ENCODE measurements at places on chromosomes 5 and 9. TPM values are rescaled to one million over a fixed set of nuclear protein-coding genes. Genes with fewer than 3 reads are reported as not detected.

DNA sequence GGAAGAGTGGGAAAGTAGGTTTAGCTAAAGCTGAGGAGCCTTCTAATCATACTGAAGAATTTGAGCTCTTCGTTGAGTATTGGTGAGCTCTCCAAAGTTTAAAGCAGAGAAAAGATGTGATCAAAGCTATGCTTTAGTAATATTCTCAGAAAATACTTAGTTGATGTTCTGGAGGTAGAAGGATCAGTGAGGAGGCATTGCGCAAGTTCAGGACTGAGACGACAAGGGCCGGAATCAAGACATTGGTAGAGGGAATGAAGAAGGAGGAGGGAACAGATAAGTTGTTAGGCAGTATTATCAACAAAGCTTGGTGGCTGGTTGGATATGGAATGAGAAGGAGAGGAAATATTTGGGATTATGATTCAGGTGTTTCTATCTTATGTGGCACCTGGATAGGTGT lies 7.1 kb downstream of the CAVIN4 start:
- DNase-seq: no peak

- no peak for DNase-seq
Observed at GRCh38 chr5:94347130-94347529, 271.3 kb downstream of the KIAA0825 start.

- no peak for DNase-seq
Observed at GRCh38 chr5:173884402-173885053, 3.6 kb upstream of the CPEB4 start.

Gene ZNF608
- polyA plus RNA-seq: 67.4 TPM

Gene CDH18
- 1.1 TPM for polyA plus RNA-seq

- DNase-seq: no peak
Observed at GRCh38 chr5:3584724-3585531, 10.7 kb upstream of the IRX1 start.

GRCh38 chr9:91954841-91955471 lies 4.9 kb upstream of the ROR2 start:
- peak; percentile 49 for DNase-seq

Gene ORM1
- not detected for polyA plus RNA-seq

DNA sequence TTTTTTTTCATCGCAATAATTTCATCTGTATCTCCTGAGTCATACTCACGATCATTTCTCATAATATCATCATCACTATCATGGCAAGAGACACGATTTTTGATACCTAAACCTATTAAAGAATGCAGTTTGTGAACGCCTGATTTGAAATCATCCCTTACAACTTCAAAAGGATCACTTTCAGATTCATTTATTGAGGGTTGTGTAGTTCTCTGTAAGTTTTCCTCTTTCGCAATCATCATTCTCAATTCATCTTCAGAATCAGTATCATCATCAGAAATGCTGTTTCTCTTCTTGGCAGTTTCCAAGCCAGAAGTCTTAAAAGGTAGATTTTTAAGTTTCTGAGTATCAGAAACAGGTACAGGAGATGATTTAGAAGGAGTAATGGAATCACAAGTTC lies 9.7 kb downstream of the NOL8 start:
- DNase-seq: no peak

- DNase-seq: no peak
Observed at GRCh38 chr5:113240951-113241726, 193.7 kb downstream of the TSSK1B start.

DNA sequence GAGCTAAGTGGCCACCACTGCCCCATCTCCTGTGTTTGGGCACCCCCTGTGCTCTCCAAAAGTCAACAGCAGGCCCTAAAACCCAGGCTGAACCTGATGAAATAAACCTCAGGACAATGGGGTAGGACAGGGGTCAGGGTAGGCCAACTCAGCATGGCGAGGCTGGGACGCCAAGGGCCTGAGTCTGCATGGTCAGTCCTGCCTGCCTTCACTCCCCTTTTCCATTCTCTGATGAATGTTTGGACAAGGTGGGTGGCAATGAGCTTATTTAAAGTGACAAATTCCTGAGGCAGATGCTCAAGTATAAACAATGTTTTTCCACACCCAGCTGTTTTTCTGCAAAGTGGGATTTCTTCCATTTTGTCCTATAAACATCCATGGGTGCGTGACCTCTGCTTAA lies 47.2 kb upstream of the CXCL14 start:
- DNase-seq: no peak

- DNase-seq: no peak
Observed at GRCh38 chr9:124037790-124038189, 26.2 kb downstream of the LHX2 start.

GRCh38 chr5:11683666-11684065 lies 220.6 kb downstream of the CTNND2 start:
- no peak for DNase-seq

DNA sequence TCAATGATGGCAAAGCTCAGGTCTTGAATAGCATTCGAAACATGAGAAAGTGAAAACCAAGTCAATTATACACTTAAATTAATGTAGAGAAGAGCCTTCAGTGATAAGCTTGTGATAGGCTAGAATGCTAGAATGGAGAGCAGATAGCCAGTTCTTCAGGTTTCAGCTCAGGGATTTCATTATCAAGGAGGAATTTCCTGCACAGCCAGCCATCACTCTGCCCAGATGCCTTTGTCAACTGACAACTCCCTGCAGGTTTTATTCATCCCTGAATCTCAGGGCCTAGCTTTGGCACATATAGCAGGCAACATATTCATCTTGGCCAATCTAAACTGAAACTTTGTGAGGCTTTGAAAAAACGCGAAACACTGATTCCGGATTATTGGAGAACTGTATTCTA lies 199.3 kb upstream of the CDH6 start:
- no peak for DNase-seq

- no peak for DNase-seq
Observed at GRCh38 chr5:84614906-84615305, 230.2 kb upstream of the EDIL3 start.

- DNase-seq: no peak
Observed at GRCh38 chr5:112062181-112062580, 305.2 kb upstream of the NREP start.

Gene C9
- 0.07 TPM for polyA plus RNA-seq

DNA sequence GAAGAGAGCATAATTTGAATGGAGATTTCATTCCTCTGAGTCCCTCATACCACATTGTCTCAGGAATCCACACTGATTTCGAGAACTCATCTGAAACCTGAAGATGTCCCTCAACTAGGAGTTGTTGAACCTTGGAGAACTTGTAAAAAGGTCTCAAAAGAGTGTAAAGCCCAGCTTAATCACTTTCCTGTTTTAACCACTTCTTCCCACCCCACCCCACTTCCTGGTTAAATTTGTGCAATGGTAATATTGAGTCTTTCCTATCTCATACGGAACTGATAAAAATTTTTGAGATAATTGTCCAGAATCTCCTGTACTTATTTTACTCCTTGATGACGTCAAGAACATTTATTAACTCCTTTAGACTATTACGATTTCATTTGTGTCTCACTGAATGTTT lies 240.7 kb downstream of the ARRDC3 start:
- no peak for DNase-seq

DNA sequence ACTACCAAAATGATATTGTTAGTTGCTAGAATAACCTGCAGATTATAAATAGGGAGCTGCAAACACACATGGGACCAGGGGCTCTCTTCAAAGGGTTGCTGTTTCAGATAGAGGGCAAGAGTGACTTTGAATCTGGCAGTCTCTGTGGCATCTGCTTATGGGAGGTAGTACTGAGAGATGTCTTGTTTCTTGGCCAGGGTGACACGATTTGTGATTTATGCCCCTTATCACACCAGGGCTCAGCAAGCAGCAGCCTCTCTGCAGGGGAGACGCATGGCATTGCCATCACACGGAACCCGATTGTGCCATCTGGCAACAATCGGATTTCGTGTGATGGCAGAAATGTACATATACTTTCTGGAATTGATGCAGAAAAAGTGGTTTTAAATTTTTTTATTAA lies 615.6 kb downstream of the ZNF608 start:
- no peak for DNase-seq

GRCh38 chr9:110575169-110575568 lies 4.4 kb downstream of the SVEP1 start:
- no peak for DNase-seq

DNA sequence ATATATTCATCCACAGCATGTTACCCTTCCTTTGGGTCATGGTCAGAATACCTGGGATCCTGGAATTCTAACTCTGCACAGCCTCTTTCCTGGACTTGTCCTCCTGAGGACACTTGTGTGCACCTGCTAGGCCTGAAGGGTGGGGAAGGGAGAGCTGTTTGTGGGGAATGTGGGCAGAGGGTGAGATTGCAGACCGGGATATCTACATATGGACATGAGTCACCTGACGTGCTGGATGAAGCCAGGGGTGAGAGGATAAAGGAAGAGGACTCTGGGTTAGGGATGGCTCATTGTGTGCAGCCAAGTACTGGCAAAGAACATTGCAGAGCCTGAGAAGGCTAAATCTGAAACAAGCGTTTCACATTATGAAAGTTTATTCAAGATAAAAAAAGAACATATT lies 241.4 kb upstream of the RPS23 start:
- no peak for DNase-seq

Gene HMMR
- polyA plus RNA-seq: 28.8 TPM

GRCh38 chr5:10839118-10839517 lies 78.1 kb upstream of the DAP start:
- DNase-seq: no peak

Gene LHX3
- polyA plus RNA-seq: not detected

Gene SNCAIP
- polyA plus RNA-seq: 23.0 TPM

DNA sequence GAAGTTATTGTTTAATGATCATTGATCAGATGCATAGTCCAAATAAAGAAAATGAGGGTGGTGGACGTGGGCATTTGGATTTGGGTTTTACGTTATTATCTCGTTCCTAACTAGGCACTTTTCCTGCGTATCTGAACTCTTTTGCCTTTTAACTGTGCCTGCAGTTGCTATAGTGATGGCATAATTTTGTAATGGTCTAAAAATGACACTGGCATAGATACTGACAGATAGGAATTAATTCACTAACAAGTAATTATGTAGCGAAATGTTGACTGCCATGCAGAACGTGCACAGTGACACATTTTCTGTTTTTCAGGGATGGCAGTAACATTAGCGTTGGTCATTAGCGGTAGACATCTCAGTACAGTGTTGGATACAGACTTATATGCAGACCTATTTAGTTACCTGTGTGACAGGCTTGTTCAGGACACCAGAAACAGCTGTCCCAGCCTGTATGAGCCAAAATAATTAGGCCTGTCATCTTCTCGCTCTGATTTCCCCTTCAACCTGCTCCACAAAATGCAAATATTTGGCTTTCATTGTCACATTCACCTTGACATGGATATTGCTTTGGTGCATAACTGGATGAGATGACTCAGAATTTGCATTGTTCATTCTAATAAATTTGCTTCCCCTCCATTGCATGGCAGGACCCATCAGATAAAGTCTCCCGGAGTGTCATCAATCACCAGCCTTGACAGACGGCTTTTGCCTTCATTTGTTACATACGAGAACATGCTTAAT lies 413.3 kb upstream of the IRX1 start:
- no peak for DNase-seq

- DNase-seq: no peak
Observed at GRCh38 chr5:138875946-138876345, 811 bp upstream of the LRRTM2 start.

- no peak for DNase-seq
Observed at GRCh38 chr9:136095070-136096058, at the start of gene NACC2. TSS of gene NACC2 (minus strand) at chr9:136095289. CDS start at chr9:136050521, 44,768 bp downstream.

Gene PLPPR1
- 16.2 TPM for polyA plus RNA-seq

DNA sequence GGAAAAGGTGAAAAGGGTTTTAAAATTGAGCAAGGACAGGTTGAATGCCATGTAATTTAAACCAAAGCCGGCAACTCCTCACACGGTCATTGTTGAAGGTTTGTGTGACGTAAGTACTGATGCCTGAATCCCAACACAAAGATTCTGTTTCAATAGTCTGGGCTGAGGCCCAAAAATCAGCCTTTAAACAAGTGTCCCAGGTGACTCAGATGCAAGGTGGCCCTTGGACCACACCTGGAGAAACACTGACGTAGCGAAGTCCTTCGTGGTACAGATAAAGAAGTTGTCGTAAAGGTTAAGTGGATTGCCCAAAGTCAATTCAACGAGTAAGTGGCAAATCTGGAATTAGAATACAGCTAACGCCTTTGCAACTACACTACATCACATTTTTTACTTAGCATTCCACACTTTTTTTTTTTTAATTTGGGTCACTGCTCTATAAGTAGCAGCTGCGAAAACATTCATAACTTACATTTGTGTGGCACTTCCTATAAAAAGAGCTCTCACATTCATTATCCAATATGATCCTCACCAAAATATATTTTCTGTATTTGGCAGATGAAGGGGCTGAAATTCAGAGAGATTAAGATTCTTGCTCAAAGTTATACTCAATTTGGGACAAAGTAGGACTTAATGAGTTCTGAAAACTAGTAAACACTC lies 111.3 kb downstream of the LPAR1 start:
- DNase-seq: no peak

- DNase-seq: no peak
Observed at GRCh38 chr5:177066224-177066623, 20.5 kb upstream of the FGFR4 start.

DNA sequence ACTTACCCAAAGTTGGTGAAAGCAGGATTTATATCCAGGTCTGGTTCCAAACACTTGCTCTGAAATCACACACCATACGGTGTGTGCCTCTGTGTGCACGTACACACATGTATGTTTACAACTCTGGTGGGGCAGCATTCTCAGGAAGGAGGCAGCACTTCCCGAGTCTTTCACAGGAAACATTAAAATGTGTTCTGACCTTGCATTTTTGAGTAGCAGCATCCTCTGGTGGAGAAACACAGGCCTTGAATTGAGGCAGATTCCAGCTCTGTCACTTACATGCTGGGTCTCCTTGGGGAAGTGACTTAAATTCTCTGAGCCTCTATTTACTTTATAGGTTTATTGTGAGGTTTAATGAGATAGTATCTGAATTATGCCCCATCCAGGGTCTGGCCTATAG lies 126.4 kb downstream of the RGS3 start:
- DNase-seq: no peak

Gene DRD1
- polyA plus RNA-seq: not detected

Gene GRXCR2
- not detected for polyA plus RNA-seq

Gene CMYA5
- polyA plus RNA-seq: 8.4 TPM

- peak; percentile 77 for DNase-seq
Observed at GRCh38 chr5:59768152-59769040, 125.1 kb downstream of the PDE4D start.

Gene FBLL1
- 0.21 TPM for polyA plus RNA-seq

Data from left renal pelvis (tissue), 4 donors.